ENCODE measurements at places on chromosomes 3 and 15. TPM values are rescaled to one million over a fixed set of nuclear protein-coding genes. Genes with fewer than 3 reads are reported as not detected.

TMEM207 gene
- not detected for total RNA-seq

DNA sequence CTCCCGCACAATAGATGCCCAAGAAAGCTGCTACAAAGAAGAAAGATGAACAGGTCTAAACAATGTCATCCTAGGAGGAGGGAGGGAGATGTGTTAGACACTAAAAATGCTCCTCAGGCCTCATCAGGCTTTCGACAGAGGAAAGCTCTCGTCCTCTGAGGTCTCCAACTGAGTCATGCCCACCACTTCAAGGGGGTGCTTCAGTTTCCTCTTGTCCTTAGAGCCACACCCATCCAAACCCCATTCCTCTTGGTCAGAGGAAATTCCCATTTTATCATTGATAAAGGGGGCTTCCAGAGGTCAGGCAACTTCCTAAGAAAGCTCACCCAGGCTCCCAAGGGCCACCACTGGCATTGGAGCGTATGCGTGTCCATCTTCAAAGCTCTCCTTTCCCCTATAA lies 50.1 kb downstream of the HEG1 start:
- peaks cover 57% of the 10 kb centered on the region for H3K4me1 ChIP-seq
- H3K27me3 ChIP-seq = no peaks in the 10 kb centered on the region
- H3K4me3 ChIP-seq = no peak overlapping the region
- H3K27ac ChIP-seq = peak overlapping the region; percentile 27

DNA sequence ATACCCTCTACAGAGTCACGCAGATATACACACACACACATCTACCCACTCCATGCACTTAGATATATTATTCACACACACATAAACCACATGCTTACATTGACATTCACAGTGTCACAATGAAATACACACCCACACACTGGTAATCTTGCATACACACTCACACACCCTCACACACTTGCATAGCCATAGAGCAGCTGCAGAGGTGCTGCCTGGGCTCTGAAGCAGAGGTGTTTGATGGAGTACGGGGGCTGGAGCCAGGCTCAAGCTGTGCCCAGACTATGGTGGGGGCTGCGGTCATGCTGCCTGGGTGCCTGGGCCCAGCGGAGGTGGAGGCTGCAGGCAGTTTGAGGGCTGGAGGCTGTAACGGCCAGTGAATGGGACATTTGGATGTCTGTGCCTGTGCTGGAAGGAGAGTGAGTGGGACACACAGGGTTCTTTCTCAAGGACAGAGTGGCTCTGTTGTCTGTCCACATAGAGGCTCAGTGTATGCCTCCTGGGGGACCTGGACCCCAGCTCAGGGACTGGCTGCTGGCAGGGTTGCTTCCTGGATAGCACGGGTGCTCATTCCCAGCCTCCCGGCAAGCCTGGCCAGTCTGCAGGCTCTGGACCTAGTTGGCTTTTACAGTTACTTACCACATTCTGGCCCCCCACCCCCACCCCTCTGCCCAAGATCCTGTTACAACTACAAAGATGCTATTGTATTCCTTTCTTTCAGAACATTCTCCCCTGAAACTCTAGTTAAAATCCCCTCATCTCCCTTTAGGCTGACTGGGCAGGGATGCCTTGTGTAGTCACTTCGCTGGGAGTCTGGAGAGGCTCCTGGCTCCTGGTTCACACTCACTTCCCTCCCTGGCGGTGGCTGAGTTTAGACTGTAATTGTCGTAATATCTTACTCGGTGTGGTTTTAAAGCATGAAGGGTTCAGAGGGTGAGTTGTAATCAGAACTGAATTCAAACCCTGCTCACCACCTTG lies 12.5 kb downstream of the GASK1A start:
- peaks cover 11% of the 10 kb centered on the region for H3K4me1 ChIP-seq
- H3K27me3 ChIP-seq = no peaks in the 10 kb centered on the region
- peak overlapping the region; percentile 8 for H3K27ac ChIP-seq
- no peaks in the 10 kb centered on the region for H3K36me3 ChIP-seq
- H3K4me3 ChIP-seq = no peak overlapping the region

PIGZ gene
- 8.6 TPM for total RNA-seq

GRCh38 chr3:133293397-133294110 lies 106.3 kb upstream of the BFSP2 start:
- H3K27ac ChIP-seq = no peak overlapping the region
- DNase-seq = no peak
- no peak overlapping the region for H3K4me3 ChIP-seq
- H3K4me1 ChIP-seq = no peaks in the 10 kb centered on the region

PTPRG gene
- 62.7 TPM for total RNA-seq

- no peak overlapping the region for H3K27ac ChIP-seq
- no peak overlapping the region for H3K4me3 ChIP-seq
- H3K27me3 ChIP-seq = no peaks in the 10 kb centered on the region
- no peaks in the 10 kb centered on the region for H3K4me1 ChIP-seq
- no peak for DNase-seq
Measured at GRCh38 chr3:184672977-184673870, 38.6 kb downstream of the MAGEF1 start.

GABRR3 gene
- total RNA-seq = not detected

SCN11A gene
- total RNA-seq = 2.9 TPM

ZDHHC23 gene
- 1.3 TPM for total RNA-seq

- H3K36me3 ChIP-seq = no peaks in the 10 kb centered on the region
- no peak overlapping the region for H3K4me3 ChIP-seq
- H3K27me3 ChIP-seq = no peaks in the 10 kb centered on the region
- no peak for DNase-seq
- H3K27ac ChIP-seq = no peak overlapping the region
Measured at GRCh38 chr15:34847598-34847997, 52.2 kb upstream of the ACTC1 start.

All from sigmoid colon (tissue), 7 donors.